Cortex of kidney (tissue), 1 donor: ENCODE measurements at places on chromosomes 1 and 21.

GRCh38 chr1:53878492-53879105 lies 11.0 kb downstream of the YIPF1 start:
- DNase-seq = no peak

GRCh38 chr1:205680073-205680851 lies at the start of gene SLC45A3:
TSS of gene SLC45A3 (minus strand) at chr1:205680509. CDS start at chr1:205664656, 15,853 bp downstream.
- DNase-seq = no peak

GRCh38 chr1:83692524-83693381 lies 306.2 kb downstream of the TTLL7 start:
- no peak for DNase-seq

DNA sequence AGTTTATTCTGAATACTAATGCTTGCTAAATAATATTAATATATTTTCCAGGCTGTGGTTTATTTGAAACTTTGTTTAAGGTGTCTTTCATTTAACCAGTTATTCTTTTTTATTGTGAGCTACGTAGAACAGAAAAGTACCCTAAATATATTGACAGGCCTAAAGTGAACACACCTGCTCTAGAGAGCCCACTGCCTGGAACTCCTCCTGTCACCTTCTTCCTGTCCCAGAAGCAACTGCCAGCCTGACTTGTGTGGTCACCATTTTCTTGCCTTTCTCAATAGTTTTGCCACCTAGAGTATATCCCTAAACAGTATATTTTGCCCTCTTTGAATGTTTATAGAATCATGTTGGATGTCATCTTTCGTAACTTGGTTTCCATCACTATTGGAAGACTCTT lies 48.5 kb downstream of the SCCPDH start:
- no peak for DNase-seq

DNA sequence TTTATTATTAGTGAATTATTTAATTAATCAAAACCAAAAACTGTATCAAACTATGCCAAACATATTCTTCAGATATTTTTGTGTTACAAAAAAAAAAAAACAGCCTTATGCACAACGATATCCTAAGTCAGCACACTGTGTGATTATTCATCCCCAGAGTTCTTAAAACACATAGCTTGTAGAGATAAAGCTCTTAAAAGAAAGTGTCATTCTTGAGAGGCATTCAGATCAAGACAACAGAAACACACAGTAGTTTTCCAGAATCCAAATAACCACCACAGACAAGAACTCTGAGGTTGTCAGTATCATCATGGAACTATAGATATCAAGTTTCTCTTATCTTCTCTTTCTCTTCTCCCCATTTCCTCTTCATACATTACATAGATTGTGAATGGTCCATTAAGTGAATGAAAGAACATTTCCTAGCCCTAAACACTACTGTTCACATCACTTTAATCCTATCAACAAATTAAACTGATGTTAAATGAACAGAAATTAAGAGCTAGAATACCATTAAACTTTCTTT lies 13.5 kb downstream of the ZZZ3 start:
- no peak for DNase-seq

- DNase-seq = no peak
These were observed 3.5 kb downstream of the NBL1 start for GRCh38 chr1:19647643-19648042.

DNA sequence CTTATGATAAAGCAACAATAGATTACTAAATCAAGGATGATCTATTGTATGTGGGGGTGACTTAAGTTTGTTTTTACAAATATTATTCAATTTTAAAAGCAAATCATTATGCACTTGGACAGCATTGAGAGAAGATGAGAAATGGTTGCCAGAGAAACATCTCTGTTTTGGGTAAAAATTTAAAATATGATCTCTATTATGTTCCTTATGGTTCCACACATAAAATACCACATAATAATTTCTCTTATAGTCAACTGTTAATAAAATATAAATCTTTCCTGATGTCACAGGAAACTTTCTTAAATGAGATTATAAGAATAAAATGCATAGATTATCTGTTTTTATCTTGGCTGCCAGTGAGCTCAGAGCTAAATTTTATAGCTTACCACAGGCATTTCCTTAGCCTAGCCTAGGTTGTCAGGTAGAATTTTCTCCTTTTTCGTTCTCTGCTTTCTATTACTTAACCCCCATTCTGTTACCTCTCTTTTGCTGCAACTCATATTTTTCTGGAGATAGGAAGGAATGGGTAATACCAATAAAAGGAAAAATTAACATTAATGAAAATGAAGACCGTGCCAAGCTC lies 109.7 kb downstream of the TGFB2 start:
- DNase-seq = no peak

DNA sequence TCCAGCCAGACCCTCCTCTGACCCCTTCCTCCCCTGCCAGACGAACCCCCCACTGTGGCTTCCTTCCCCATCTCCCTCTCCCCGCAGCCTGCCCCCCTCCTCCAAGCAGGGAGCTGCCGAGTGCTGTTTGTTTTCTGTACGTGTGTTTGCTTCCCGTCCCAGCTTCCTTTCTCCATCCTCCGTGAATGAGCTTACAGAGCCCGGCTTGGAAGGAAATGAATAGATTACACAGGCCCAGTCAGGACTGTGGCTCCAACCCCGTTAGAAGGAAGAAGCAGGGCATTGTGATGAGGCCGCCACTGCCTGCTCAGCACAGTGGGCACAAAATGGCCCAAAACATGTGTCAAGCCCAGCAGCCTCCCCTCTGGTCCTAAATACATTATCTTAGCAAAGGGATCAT lies 123.2 kb downstream of the IGSF21 start:
- DNase-seq = no peak

GRCh38 chr1:30368651-30369240 lies 354.6 kb downstream of the MATN1 start:
- DNase-seq = no peak

DNA sequence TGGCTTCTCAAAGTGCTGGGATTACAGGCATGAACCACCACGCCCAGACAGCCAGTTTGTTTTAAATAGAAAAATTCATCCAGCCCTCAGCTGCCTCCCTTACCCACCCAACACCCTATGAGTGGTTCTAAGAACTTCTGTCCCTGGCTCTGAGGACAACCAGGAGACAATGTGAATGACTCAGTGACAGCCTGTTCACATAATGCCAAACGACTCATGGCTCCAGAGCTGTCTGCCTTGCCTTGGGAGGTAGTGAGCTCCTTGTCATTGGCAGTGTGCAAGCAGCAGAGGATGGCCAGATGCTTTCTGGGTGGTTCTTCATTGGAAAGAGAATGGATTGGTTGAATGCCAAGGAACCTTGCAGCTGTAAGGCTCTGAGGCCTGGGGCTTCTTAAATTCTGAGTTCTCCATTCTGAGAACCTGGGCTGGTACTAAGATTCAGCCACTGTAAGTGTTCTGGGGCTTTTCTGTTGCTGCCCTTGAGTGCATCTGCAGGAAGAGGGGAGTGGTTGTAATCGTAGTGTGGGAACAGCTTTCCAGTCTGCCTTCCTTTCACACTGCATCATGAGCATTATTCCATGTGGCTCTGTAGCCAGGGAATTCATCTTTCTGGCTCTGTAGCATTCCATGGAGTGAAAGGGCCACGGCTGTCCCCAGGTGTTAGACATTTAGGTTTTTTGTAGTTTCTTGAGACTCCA lies 5.8 kb downstream of the SERINC2 start:
- no peak for DNase-seq

DNA sequence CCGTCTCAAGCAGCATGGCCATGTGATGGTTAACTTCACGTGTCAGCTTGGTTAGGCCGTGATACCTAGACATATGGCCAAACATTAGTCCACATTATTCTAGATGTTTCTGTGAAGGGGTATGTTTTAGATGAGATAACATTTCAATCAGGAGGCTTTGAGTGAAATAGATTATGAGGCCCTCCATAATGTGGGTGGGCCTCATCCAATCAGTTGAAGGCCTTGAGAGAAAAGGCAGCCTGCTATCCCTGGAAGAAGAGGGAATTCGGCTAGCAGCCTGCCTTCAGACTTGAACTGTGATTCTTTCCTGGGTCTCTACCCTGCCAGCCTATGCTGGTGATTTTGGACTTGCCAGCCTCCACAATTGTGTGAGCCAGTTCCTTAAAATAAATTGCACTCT lies 90.1 kb downstream of the ZSCAN20 start:
- no peak for DNase-seq

DNA sequence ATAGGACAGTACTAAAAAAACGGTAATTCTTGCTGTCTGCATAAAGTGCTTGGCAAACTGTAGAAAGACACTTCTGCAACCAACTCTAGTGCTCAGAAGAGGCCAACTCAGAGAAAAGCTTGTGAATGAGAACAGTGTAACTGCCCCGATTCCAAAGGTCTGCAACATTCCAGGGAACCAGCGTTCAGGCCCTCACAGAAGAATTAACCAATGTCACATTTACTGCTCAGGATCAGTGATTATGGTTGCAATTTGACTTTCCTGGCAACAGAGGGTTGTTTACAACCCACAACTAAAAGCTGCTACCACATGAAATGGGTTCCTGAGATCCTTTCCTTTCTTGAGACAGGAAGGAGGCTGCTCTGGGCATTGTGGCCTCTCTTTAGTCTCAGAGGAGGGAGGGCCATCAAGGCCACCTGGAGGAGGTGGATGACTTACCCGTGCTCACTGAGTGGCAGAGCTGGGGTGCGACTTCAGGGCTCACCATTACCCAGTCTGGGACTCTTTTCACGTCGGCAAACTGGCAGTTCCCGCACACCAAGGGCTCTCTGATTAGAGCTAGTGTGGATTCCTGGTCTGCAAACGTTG lies 15.3 kb downstream of the SRSF4 start:
- DNase-seq = no peak

DNA sequence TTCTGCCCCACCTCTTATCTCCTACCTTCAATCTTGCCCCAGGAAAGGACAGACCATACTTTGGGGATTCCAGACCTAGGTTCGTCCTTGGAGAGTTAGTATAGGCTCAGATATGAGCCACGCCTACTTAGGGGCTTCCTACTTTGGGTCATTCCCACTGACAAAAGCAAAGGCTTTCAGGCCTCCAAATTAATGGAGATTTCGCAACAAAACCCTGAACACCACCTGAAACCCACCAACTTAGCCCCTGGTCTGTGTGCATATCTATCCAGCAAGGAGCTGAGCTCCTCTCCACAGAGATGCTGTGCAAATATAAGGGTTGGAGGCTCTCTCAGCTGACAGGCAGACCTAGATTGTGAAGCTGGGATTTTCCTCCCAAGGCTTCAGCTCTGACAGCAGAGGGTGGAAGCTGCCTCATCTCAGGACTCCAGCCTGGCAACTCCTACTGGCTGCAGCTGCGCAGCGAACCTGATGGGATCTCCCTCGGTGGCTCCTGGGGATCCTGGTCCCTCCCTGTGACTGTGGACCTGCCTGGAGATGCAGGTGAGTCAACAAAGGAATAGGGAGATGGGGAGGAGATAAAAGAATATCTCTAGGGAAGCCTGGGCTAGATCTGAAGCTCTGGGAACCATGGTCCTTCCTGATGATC lies 2.1 kb downstream of the MPL start:
- no peak for DNase-seq

- no peak for DNase-seq
These were observed 76.6 kb downstream of the NOS1AP start for GRCh38 chr1:162145966-162146696.

DNA sequence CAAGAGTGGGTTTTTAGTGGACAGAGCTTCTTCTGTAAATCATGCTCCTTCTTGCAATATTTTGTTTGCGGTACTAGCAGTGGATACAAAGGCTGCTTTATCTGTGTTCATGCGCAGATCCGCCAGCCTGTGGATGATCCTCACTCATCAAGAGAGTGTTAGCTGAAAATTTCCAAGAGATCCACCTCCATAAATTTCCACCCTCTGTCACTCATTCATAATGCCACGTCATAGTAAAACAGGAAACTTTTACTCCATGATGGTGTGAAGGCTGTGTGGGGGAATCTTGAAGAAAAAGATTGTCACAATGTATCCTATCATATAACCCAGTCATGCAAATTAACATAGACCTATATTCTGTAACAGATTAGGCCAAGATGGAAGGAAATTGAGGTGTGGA lies 4.4 kb upstream of the MAPKAPK2 start:
- DNase-seq = no peak

GRCh38 chr1:15283526-15283925 lies 36.5 kb downstream of the FHAD1 start:
- DNase-seq = no peak

DNA sequence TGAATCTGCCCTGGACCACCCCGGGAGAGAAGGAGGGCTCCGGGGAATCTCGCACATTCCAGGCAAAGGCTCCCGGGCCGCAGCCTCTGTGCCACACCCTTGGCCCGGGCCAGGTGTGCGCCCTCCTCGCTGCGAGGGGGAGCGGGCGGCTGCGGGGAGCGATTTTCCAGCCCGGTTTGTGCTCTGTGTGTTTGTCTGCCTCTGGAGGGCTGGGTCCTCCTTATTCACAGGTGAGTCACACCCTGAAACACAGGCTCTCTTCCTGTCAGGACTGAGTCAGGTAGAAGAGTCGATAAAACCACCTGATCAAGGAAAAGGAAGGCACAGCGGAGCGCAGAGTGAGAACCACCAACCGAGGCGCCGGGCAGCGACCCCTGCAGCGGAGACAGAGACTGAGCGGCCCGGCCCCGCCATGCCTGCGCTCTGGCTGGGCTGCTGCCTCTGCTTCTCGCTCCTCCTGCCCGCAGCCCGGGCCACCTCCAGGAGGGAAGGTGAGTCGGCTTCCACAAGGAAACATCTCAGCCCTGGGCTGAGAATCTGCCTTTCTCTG lies at the start of gene LAMC2:
Gene LAMC2, plus strand, starts transcription at position 324 of the 550 bp plus-strand sequence. Its CDS starts 89 bp downstream, at position 413.
- DNase-seq = no peak
